Right lobe of liver (tissue), 6 donors: ENCODE measurements at places on chromosomes 13 and 19.

DNA sequence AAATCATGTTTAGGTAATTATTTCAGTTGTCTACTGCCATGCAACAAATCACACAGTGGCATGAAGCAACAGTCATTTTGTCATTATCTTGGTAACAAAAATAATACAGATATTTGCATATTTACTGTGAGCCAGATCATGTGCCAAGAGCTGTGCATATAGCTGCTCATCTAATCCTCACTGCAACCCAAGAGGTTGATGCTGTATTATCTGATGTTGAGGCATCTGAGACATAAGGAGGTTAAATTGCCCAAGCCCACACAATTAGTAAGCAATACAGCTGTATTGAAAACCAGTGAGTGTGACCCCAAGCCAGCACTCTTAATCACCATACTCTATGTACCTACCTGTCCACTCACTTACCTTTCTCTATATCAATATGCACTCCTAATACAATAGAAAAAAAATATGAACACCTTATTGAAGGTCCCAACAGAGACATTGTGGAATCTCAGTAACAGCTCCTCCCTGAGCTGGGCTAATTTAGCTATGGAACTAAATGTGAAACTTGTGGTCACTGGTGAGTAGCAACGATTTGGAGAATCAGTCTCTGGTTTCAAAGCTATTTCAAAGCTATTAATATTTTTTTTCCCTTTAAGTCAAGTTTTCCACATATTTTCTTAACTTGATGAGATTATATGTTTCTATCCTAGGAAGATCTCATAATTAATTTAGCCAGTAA is 185.2 kb downstream of the KLF12 start:
- no peak for DNase-seq

DNA sequence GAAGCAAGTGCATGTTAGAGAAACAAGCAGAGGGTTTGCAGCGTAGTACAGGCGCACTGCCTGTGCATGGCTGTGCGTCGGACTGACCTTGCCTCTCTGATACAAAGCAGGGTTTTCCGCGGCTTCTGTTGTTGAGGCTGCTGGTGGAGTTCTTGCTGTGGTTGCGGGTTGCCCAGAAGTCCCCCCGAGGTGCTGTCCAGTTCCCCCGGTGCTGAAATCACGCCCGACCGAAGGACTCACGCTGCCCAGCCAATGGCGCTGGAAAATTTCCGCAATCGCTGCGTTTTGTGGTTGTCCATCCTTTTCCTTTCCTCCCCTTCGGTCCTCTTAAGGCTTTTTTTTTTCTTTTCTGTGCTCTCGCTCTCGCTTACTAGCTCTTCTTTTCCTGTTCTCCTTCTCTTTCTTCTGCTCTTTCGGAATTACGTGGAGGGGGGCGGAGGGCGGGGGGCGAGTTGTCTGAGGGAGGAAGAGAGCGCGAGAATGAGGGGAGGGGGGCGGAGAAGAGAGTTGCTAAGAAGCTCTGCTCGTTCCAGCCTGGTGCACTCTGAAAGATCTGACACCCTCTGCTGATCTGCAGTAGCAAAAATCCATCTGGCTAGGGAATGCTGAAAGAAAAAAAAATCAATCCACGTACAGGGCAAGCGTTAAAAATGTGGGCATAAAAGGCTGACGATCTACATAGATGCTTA is at the start of gene SLITRK1:
Gene SLITRK1, minus strand, starts transcription at position 558 of the 689 bp plus-strand sequence. CDS start 967 bp downstream, outside the sequence.
- no peak for DNase-seq

DNA sequence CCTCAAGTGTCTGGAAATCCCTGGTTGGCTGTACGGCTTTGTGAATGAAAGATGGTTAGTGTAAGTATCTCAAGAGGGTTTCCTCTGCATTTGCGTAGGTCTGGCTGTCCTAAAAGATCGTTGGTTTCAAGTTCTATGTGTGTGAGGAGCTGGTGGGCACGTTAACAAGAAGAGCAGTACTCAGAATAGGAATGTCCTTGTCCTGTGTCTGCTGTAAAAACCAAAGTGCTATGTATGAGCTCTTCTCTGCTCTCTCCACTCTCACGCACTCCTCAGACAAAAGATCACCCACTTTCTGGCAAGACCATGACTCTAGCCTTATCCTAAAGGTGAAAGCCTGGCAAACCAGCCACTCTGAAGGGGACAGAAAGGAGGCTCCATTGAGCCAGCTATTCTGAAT is 39.1 kb downstream of the USP12 start:
- DNase-seq, result no peak

DNA sequence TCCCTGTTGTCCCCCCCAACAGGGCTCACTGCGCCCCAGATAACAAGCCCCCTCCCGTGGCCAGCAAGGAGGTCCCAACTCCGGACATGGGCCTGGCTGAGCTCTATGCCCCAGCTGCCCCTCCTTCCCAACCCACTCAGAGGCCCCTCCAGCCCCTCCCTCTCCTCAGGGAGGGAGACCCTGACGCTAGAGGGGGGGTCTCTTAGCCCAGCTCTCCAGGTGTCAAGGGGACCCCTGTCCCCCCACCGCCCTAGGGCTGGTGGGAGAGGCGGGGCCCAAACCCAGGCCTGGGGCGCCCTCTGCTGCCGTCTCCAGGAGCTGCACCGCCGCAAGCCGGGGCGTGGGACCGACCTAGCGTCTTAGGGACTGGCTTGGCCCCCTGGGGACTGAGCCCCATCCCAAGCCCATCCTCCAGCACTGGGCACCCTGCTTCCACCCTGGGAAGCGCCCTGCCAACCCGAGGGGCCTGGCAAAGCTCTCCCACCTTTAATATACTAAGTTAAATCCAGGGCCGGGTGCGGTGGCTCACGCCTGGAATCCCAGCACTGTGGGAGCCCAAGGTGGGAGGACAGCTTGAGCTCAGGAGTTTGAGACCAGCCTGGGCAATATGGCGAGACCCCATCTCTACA is 1.4 kb downstream of the GRIN3B start:
- no peak for DNase-seq
